ENCODE measurements at places on chromosomes 5 and 9. TPM values are rescaled to one million over a fixed set of nuclear protein-coding genes. Genes with fewer than 3 reads are reported as not detected.

Gene SLC34A3
- total RNA-seq = not detected

- DNase-seq = no peak
Measured at GRCh38 chr9:98540476-98540875, 168.3 kb downstream of the GABBR2 start.

DNA sequence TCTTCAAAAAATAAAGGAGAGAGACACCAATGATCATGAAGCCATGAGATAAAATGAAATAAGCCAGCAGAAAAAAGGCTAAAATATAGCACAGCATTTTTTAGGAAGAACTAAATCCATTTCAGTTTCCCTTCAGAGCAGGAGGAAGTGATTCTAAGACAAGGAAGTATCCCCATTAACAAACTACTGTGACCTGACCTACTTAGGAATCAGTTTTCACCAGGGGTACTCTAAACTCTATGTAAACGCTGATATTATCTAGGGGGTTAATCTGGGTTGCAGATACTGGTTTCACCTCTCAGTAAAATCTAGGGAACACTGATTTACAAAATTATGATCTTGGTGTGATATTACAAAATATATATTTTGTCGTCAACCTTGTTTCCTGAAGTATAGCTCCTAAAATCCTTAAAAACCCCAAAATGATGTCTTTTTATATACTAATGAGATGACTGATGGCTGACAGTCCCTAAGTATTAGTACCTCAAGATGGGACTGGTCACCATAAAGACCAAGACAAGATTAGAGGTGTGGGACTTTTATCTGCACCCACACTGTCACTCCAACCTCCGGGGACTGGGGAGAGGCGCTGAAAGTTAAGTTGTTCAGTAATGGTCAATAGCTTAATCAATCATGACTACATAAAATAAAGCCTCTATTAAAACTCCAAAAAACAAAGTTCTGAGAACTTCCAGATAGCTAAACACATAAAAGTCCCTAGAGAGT is 2.9 kb upstream of the FNBP1 start:
- DNase-seq = no peak

Gene SCGB3A2
- total RNA-seq = not detected

GRCh38 chr5:79507251-79508205 is 6.4 kb downstream of the HOMER1 start:
- no peak for DNase-seq

DNA sequence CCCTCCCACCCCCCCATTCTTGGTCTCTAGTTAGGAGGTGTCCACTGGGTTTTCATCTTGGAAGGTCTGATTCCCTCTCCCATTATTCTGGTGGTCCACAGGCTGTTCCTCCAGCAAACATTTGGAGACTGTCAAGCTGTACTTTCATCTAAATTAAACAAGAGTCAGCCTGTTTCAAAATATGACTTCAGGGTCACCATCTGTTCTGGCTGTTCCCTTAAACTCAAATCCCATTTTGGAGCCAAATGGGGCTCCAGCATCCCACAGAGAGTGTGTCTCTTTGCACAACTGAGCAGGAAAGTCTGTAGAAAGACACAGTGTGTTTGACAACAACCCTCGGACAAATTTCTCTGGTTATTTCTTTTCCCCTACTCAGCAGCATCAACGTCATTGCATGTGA is 20.5 kb downstream of the COL15A1 start:
- no peak for DNase-seq

- no peak for DNase-seq
Measured at GRCh38 chr9:32524892-32525708, 896 bp downstream of the RIGI start.

Gene IL3
- 0.36 TPM for total RNA-seq

DNA sequence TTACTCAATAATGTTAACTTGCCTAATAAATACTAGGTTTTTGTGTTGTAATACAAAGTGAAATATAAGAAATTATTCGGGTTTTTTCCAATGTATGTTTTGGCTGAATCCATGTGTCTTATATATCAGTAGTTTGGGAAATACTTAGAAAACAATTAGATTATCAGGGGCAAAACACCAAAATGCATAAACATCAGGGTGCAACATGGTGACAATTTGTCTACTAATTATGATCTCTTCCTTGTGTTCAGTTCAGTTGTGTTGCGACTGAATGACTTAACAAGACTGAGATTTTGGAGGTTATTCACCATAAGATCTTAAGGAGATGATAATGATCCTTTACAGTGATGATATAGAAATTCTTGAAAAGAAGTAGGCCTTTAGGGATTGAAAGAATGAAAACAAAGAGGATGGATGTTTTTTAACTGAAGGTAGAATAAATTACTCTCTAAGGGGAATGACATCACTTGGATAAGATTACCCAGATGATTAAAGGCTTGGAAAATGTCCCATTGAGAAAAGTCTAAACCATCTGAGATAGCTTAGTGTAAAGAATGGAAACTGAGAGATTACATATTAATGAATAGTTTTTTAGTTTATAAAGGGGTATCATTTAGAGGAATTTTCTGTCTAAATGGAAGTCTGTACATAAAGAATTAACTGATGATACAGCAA is 415.8 kb downstream of the SPATA31D1 start:
- DNase-seq = no peak

Gene PCDHGA1
- total RNA-seq = not detected

Gene NPR3
- total RNA-seq = not detected

Gene ABCA2
- 109 TPM for total RNA-seq

- no peak for DNase-seq
Measured at GRCh38 chr9:71767163-71767775, 1.0 kb downstream of the CEMIP2 start.

DNA sequence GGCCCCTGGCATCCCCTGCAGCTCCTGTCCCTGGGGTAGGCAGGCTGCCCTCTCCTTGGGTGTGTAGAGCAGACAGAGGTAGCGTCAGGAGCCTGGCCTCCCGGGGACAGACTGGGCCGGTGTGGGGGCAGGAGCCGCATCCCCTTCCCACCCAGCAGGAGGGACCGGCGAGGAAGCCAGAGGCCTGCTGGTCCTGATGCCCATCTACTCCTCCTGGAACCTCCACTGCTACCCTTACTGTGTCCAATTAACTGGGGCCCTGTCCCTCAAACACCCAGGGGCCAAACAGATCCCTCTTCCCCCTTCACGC is 15.6 kb downstream of the RALGDS start:
- peak; percentile 32 for DNase-seq

GRCh38 chr9:122819791-122820489 is 8.4 kb downstream of the PDCL start:
- DNase-seq = no peak

Gene MARCOL
- not detected for total RNA-seq

- no peak for DNase-seq
Measured at GRCh38 chr9:93265301-93265971, 81.5 kb downstream of the WNK2 start.

- DNase-seq = no peak
Measured at GRCh38 chr5:949815-950560, 57.3 kb downstream of the TRIP13 start.

DNA sequence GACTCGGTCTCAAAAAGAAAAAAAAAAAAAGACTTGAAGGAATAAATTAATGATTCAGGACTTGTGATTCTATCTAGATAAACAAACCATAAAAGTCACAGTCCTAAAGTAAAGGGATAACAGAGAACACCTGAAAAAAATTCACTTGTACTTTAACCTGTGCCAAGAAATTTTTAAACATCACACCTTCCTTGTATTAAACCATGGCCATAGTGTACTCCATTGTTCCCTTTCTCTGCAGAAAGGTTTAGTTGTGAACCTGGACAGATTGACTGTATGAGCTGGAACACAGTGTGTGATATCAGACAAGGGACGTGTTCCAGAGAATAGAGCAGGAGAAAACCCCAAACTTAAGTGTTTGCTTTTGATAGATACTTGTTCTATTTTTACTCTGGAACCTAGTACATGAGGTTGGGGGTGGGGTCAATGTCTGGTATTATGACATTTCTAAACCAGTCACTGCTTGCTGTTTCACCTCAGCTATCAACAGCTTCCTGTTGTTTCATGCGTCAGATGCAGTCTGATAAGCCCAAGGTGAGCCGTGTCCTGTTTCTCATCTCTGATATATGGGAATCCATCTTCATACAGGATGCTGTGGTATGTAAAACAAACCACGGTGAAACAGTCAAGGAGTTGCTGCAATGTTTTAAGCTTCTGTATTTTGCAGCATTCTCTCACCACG is 62.5 kb upstream of the ITGA1 start:
- no peak for DNase-seq

Gene OR2V1
- not detected for total RNA-seq

DNA sequence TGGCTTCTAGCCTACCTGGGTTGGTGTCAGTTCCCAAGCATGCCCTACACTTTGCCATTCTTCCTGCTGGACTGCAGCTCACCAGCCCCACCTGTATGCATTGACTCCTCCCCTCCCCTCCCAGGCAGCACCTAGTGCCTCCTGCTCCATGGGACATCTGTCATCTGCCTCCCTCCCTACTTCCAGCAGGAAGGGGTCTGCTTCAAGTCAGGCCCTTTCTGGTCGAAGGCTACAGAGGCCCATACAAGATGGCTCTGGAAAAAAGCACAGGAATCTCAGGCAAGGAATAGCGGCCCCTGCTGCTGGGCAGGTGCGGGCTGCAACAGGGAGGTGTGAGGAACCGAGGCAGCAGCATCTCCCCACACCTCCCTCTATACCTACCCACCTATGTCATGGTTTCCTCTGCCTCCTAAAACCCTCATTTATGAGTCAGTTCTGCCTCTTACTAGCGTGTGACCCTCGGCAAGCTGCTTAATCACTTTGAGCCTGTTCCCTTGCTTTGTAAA is 19.7 kb downstream of the WWC1 start:
- DNase-seq = no peak

Gene PCSK1
- total RNA-seq = not detected

- DNase-seq = no peak
Measured at GRCh38 chr9:111038331-111039230, at the start of gene LPAR1. Gene LPAR1 (minus strand): TSS chr9:111038470. CDS start chr9:110972117, 66,353 bp downstream.

DNA sequence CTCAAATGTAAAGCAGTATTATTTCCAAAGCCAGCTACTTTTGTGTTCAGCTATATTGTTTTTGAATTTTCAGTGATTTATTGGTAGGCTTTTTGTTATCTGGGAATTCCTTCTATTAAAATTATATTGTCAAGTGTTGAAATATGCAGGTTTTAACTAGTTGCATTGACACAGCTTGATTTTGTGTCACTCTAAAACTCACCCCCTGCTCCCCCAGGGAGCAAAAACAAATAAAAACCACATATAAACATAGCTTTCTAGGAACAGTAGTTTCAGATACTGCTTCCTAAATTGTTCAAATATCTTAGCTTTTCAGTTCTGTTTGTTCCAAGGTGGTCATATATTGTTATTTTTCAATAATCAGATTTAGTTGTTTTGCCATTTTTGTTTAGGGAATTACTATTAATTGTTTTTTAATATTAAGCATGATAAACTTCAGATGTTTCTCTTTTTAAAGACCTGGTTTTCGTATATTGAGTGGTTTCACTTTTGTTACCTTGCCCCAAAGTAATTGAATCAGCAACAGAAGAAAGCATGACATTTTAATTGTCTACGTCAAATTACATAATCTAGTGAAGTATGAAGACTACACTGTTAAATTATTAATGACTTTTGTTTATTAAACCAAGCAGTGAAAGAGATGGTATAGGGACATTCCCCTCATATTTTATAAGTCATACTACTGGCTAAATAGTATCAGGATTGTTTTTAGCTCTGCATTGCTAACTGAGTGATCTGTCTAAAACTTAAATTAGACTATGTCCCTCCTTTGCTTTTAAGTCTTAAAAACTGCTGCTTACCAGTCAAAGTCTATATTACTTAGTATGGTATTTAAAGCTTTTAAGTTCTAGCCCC is 43.4 kb downstream of the ERBIN start:
- DNase-seq = no peak

GRCh38 chr5:61809651-61810050 is 477.6 kb downstream of the ZSWIM6 start:
- no peak for DNase-seq

Gene LCN1
- total RNA-seq = not detected

Gene C9
- not detected for total RNA-seq

Gene CDKN2B-AS1
- total RNA-seq = 2.0 TPM

- DNase-seq = no peak
Measured at GRCh38 chr9:109012009-109012875, 1.1 kb downstream of the CTNNAL1 start.

Gene RANBP3L
- total RNA-seq = not detected

Gene KYAT1
- 19.9 TPM for total RNA-seq

Gene GFRA3
- total RNA-seq = 0.22 TPM

Gene OR1J2
- total RNA-seq = not detected

Gene BHMT2
- total RNA-seq = not detected

GRCh38 chr9:123349033-123349432 is 7.0 kb upstream of the CRB2 start:
- no peak for DNase-seq

DNA sequence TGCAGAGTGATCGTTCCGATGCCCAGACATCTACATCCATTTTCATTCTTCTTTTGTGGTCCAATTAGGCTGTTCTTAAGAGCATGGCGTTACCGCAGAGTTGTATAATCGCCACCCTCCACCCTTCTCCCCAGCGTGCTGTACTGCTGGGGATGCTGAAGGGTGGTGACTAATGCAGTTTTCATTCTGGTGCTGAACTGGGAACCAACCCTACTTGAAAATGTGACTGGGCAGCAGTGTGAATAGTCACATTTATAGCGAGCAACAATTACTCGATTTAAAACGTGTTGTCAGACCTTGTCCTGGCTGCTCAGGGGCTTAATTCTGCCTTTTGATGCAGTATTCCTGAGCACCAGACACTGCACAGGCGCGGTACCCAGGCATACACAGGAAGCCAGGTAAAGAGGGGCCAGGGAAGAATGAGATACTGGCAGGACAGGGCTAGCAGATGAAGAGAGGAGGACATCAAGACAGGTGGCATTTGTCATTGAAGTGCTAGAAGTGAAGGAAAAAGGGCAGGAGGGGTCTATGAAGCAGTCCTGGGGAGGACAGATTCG is 719 bp upstream of the ISCA1 start:
- peak; percentile 63 for DNase-seq

- DNase-seq = no peak
Measured at GRCh38 chr9:1997646-1998045, 17.5 kb upstream of the SMARCA2 start.

GRCh38 chr5:39260095-39260494 is 40.7 kb upstream of the FYB1 start:
- DNase-seq = no peak

Gene ADAM19
- total RNA-seq = 384 TPM

Gene CAVIN4
- 0.48 TPM for total RNA-seq

Gene KIAA1191
- 61.1 TPM for total RNA-seq

- no peak for DNase-seq
Measured at GRCh38 chr9:74856989-74857388, 30.7 kb downstream of the TRPM6 start.

GRCh38 chr5:73922224-73922623 is 296.2 kb downstream of the ARHGEF28 start:
- no peak for DNase-seq
